ENCODE measurements at places on chromosomes 5 and 9.
A peak's percentile ranks its signal among the peaks of the same experiment; 100 is the strongest.

GRCh38 chr5:177370488-177371119 lies 12.9 kb downstream of the RGS14 start:
- DNase-seq: peak; percentile 82

DNA sequence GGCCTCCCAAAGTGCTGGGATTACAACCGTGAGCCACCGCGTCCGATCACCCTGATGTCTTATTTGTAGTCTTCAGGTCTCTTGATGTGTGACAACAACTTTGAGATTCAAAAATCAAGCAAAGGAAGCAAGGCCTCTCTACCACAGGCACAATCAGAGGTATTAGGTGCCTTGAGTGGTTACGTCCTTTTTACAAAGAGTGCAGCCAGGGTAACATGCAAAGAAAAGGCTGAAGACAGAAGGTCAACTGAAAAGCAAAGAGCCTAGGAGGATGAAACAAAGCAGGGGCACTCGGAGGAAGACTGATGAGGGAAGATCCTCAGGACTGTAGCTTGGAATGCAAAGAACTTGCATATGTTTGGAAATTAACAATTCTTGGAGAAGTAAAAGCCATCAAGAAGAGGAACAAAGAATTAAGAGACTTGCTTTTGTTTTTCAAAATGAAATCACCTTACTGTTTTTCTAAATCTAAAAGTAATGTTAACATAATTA lies 362.1 kb downstream of the EBF1 start:
- no peak for DNase-seq

DNA sequence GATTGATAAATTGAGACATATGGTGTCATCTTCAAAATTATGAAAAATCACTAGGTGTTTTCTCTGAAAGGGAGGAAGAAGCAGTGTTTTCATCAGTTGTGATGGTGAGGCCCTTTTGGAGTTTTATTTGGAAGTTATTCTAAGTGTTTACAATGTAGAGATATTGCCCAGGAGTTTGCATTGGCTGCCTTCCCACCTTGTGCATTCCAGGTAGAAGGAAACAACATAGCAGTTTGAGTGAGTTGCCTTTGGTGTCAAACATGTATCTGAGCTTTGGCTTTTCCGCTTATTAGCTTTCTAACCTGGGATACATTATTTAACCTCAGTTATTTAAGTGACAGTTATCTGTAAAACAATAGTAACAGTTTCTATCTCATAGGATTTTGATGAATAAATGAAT lies 122.5 kb downstream of the SCAMP1 start:
- DNase-seq: no peak

DNA sequence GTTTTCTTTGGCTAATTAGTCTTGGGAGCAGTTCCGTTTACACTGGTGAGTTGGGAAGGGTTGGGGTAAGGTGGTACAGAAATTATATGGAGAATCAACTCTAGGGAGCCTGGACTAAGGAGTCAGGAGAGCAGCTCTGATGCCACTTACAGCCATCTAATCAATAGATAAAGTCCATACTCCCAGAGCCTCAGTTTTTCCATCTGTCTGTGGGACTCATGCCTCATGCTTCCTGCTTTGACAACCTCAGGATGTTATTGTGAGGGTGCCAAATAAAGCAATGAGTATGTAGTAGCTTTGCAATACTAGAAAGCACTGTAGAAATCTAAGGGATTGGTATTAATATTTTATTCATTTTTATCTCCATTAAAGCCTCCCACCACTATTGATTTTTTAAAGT lies 105.0 kb downstream of the GALNT10 start:
- no peak for DNase-seq

- no peak for DNase-seq
Measured at GRCh38 chr5:137487600-137487999, 11.5 kb downstream of the SPOCK1 start.

GRCh38 chr9:2615497-2615896 lies 6.1 kb upstream of the VLDLR start:
- DNase-seq: no peak

- DNase-seq: no peak
Measured at GRCh38 chr9:115262477-115262876, 144.5 kb upstream of the TNC start.

DNA sequence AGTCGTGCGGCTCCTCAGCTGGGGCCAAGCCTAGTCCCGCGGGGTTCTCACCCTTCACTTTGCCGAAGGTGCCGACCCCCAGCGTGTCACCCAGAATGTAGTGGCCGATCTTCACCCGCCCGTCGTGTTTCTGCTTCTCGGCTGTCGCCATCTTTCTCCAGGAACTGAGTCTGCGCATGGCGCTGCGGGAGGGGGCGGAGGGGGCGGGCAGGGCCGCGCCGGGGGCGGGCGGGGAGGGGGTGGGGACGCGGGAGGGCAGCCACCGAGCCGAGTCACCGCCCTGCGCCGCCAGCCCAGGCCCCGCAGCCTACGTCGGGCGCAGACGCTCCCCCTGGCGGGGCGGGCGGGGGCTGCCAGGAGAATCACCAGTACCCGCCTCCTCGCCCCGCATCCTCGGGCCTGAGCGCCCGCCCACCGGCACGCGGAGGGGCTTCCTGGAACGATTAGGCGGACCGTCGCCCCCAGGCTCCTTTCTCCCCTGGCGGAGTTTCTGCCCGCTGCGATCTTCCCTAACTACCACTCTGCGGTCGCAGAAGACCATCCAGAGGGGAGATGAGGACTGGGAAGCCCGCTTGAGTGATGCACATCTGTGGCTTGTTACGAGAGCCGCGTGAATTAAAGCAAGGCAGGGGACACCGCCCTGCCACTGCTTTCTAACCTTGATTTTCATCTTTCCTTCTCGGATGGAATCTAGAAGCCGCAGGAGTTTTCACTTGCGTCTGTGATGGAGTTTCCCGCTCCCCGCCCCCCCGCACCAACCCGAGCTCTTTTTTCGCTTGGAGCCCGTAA lies at the start of gene PRKAA1:
Gene PRKAA1, minus strand, starts transcription at position 363 of the 789 bp plus-strand sequence. Its CDS starts 185 bp downstream, at position 178.
- peak; percentile 91 for DNase-seq

- no peak for DNase-seq
Measured at GRCh38 chr5:62465985-62466925, 53.7 kb downstream of the IPO11 start.

- DNase-seq: no peak
Measured at GRCh38 chr5:150391064-150391834, 21.5 kb downstream of the CD74 start.

DNA sequence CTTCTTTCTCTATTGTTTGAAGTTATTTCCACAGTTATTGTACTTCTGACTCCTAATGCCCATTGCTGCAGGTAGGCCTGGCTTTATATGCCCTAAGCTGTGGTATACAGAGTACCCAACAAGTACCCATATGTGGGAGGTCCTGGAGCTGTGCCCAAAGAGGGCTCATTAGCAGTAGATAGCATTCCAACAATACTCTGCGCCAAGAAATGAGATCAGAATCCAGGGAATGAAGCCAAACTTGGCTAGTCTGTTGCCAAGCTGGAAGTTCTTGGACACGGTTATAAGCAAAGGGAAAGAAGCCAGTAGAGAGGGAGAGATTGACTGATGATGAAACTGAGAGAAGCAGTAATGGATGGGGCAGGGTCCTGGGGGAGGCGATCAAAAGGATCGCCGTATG lies 29.7 kb upstream of the FAM169A start:
- DNase-seq: no peak

DNA sequence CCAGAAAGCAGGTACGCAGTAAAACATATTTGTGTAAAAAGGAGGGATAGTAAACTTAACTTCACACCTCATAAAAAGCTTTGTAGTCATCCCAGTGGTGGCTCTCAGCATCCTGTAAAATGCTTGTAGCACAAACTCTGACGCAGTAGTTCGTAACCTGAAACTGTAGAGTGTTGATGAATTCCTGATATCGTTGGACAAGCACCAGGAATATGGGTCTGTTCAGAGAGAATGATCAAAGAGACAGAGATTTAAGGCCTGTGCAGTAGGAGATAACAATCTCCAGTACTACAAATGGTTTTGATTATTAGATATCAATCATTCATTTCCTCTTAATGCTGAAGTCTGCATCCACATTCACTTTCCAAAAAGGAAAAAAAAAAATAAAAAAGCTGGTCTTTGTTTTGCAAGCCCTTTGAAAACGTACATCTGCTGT lies 148.5 kb downstream of the KIAA0825 start:
- no peak for DNase-seq

DNA sequence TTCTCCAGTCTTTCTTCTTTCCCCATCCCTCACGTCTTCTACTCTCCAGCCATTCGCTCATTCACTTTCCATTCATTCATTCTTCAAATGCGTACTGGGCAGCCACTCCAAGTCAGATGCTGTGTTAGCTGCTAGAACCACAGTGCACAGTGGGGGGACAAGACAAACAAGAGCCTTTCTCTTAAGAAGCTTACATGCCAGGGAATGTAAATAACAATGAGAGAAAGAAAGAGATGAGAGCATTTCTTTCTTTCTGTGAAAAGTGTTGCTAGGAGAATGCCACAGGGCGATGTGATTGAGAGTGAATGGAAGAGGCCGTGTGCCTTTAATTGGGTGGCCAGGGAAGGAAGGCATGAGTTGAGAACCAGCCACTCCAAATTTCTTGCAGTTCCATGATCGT lies 46.3 kb upstream of the SMIM23 start:
- no peak for DNase-seq

- DNase-seq: no peak
Measured at GRCh38 chr5:139335811-139336210, 5.8 kb upstream of the PAIP2 start.

- no peak for DNase-seq
Measured at GRCh38 chr5:21125238-21125983, 1137.4 kb upstream of the CDH18 start.

GRCh38 chr5:38456657-38457399 lies 99.6 kb downstream of the LIFR start:
- DNase-seq: no peak

DNA sequence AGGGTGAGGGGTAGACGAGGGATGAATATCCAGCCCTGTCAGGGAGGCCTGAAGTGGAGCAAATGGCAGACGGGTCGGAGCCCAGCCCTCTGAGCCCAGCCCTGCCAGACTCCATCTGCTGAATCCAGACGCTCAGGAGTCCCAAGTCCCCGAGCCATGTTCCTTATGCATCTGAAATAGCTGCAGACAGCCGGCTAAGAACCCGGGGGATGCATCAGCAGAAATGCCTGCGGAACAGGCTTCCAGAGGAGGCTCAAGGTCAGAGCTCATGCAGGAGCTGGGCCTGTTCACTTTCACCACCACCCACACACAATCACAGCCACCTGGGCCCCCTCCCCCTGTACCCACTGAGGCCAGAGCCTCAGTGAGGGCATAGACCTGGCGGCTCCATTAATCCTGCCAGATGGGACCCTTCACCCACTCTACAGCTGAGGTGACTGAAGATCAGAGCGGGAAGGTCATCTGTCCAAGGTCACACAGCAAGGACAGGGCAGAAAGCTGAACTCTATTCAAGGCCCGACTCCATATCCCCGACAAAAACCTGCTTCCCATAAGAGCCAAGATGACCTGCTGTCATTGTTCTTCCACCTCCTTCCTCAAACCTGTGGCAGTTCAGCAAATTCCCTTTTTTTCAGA lies 24.4 kb upstream of the AKNA start:
- no peak for DNase-seq

GRCh38 chr9:129486756-129487657 lies 133.9 kb downstream of the C9orf50 start:
- no peak for DNase-seq

- no peak for DNase-seq
Measured at GRCh38 chr9:8655071-8655470, 855.5 kb upstream of the DMAC1 start.

DNA sequence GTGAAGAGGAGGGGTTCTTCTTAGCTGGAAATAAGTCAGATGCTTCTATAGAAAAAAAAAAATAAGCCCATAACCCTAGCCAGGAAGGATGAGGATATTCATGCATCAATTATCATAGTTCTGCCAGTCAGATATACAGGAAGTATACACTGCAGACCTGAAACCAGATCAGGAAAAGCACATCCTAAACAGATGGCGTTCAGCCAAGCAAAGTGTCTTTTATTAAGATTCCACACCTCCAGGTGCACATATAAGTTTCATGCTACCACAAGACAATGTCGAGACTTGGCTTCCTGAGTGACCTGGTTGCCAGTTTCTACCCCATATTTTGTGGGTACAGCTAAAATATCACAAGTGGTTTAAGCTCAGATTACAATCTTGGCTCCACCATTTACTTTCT lies 108.3 kb downstream of the CETN3 start:
- no peak for DNase-seq

- no peak for DNase-seq
Measured at GRCh38 chr5:78490709-78491485, 130.5 kb downstream of the SCAMP1 start.

GRCh38 chr9:133129001-133129795 lies 8.2 kb upstream of the RALGDS start:
- DNase-seq: no peak

GRCh38 chr5:2023196-2023595 lies 140.5 kb upstream of the IRX4 start:
- DNase-seq: no peak

- no peak for DNase-seq
Measured at GRCh38 chr5:32029781-32030180, 144.3 kb downstream of the GOLPH3 start.

- DNase-seq: no peak
Measured at GRCh38 chr9:13487936-13488335, 208.4 kb upstream of the MPDZ start.

GRCh38 chr9:129834489-129835127 lies 467 bp downstream of the C9orf78 start:
- peak; percentile 69 for DNase-seq

DNA sequence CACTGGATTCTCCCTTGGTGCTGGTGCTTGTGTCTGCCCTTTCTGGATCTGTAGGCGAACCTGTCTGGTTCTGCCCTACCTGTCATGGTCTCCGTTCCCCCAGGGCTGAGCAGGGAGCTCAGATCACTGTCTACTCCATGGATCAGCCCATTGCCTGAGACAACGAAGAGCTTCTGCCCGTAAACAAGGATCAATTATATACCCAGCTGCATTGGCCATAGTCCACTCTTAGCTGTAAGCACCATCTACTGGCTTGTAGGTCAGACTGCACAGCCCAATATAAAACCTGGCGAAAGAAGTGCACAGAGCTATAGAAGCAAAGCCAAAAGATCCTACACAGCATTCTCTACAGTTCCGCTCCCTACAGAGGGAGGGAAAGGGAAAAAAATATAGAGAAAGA lies 181.5 kb upstream of the RPS23 start:
- DNase-seq: no peak

GRCh38 chr5:106921567-106921966 lies 749.2 kb downstream of the EFNA5 start:
- no peak for DNase-seq

DNA sequence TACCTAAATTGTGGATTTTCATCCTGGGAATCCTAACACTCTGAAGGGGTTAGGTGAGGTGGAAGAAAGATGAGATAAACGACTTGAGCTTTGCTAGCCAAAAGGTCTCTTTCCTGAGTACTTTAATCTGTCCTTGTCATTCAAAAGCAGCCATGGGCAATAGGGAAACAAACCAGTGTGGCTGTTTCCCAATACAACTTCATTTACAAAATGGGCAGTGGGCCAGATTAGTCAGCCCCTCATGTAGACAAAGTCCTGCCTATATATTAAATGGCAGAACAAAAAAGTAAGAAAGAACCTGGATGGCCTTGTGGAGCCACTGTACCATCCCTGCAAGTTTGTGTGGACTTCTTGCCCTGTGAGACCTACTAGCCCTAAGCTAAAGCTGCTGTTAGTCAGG lies 51.0 kb upstream of the NFIL3 start:
- no peak for DNase-seq
